CD4-positive, alpha-beta T cell treated with Interleukin-2 at 100 ng/mL for 4 hours (primary cell): ENCODE measurements at places on chromosomes 1 and 21.

DNA sequence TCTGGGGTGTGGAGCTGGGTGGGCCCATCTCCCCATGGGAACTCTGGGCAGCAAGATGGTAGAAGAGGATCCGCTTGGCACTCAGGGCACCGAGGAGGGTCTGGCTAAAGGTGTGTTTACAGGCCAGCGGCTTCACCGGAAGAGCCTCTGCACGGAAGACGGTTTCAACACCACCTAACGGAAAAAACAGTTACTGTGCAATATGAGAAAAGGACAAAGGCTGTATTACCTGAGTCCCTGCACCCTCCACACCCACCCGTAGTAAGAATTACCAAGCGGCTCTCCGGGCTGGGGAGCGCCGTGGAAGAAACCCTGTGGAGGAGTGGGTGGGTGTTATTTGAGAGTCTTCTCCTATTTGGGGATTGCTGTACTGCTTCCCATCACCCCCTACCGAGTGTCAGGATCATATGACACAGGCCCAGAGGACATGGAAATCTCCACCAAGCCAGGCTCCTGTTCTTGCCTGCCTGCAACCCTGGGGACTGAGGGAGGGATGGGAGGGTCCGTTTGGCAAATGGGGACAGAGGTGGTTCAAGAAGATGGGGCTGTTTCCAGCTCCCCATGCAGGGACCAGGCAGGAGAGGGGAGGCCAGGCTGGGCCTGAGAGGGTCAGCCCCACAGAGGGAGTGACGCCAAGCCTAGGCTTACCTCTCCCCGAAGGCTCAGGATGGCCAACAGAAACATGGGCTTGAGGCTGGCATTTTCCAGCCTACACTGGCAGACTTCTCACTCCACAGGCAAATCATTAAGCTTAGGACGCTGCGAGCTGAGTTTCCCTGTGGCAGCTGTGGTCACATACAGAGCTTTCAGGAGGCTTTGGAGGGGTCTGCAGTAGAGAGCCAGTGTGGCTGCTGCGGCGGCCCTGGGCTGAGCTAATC lies 203.5 kb upstream of the TMEM51 start:
- DNase-seq = no peak

- no peak for DNase-seq
These were observed 139.7 kb upstream of the BEND5 start for GRCh38 chr1:48916130-48917069.

GRCh38 chr1:114164840-114165543 lies 11.3 kb upstream of the SYT6 start:
- no peak for DNase-seq

GRCh38 chr1:35706846-35707600 lies 11.7 kb downstream of the C1orf216 start:
- peak; percentile 31 for DNase-seq

DNA sequence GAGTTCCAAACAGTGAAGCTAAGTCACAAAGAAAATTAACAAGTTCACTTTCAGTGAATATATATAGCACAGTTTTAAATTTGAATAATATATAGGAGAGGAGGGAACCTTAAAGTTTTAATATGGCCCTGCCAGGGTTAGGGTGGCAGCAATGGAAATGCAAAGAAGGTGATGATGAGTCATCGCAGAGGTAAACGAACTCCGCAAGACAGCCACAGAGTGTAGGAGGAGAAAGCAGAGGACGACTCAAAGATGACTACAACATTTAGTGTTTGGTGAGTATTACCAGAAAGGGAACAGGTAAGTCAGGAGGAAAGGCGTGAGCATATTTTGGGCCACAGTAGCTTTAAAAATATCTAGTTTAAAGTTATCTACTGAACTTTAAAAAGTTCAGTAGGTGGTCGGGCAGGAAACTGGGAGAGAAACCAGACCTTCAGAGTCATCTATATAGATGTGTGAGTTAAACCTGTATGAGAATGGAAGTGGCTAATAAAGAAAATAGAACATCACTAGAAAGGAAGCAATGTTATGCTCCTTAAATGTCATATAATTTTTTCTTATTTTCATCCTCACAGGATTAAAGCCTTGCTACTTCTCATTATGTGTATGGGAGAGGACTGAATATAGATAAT lies 75.7 kb downstream of the UCHL5 start:
- DNase-seq = peak; percentile 5

- no peak for DNase-seq
These were observed 69.2 kb downstream of the RUNX3 start for GRCh38 chr1:24860841-24861240.

DNA sequence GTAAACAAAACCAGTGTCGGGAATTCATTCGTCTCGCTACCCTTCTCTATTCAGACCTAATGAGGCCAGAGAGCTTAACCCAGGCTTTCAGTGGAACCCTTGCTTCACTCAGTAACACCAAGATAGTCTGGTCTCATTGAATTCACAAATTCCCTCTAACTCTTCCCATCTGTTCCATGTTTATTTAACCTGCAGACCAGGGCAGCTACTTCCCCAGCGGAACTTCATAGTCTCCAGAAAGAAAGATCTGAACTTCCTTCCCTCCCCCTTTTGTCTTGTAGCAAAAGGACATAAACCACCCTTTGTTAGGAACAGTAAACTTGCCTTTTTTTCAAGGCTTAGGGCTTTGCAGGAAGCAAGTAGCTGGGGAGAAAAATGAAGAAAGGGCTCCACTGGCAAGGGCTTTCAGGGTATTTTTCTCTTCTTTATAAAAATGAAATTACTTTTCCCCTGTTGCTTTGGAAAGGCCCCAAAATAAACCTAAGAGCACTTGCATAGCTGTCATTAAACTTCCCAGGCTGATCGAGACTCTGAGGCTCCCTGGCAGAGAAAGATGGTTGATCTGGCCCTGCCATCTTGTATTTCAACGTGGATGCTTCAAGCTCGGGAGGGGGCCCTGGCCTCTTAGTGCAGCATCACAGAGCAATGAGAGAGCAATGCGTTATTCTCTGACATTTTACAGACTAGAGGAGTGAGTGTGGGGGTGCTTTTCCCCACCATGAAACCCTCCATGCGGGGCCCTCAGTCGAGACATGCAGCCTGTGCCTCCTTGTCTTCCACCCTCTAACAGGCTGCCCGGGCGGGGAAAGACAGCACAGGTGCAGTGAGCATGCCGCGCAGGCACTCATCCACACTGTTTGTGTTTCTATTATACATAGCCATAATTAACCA lies 30.0 kb downstream of the MIS18A start:
- DNase-seq = no peak

- DNase-seq = no peak
These were observed 71.3 kb downstream of the CRB1 start for GRCh38 chr1:197339106-197340060.

DNA sequence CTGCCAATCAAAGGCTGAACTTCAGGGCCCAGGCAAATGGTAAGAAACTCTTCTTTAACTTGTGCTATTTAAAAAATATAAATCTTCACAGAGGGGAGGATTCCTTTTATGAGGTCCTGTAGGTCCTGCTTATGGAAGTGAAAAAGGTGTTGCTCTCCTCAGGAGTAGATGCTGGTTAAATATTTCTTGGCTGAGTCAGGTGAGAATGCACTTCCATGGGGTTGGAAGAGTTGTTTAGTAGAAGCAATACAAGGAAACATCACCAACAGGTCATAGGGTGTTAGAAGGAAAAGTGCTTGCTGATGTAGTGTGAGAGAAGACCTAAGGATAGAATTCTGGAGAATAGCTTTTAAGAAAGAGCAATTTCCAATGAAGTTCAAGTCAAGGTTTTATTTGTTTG lies 42.2 kb upstream of the ATP1A1 start:
- DNase-seq = no peak

DNA sequence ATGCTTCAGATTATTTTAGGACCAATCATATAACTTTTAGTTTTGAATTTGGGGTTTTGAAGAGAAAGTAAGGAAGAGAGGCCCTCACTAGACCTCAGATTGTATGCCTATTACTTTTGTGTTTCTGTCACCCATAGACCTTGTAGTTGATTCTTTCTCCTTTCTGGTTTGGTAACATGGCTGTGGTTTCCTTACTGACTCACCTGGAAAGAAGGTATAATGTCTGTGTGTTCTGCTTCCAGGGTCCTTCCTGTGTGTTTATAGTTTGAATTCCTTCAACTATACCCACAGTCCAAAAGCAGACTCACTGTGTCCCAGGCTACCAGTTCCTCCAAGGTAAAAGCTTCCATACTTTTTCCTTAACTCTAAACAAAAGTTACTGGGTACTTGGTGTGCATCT lies 8.1 kb downstream of the SLC44A3 start:
- DNase-seq = no peak

DNA sequence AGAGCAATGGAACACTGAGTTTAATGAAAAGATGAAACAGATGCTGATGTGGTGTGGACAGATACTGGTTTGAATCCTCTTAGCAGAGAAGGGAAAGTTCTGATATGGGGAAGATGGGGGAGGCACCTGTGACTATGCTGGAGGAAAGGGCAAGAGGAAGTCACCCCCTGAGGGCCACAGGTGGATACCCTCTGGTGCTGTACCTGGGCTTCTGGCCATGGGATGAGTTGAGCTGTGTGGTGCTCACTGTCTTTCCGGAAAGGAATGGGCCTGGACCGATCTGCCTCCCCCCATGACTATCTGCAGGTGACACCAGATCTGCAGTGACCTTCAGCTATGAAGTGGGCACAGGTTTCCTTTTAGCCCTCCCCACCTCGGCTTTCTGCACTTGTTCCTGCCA lies 52.4 kb downstream of the IER5 start:
- no peak for DNase-seq

DNA sequence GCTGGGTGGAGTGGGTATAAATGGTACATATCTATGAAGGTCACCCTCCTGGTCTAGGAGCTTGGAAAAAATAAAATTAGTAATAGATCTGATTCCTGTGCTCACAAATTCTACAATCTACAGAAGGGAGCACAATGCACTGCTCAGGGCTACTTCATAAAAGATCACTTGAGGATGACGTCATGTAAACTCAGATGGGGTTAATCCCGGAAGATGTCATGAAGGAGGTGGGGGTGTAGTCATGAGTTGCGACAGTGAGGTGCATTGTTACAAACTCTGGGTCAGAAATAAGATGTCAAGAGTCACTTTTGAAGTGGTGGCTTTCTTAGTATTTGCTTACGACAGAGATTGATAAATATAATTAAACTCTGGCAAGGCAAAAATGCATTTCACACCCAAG lies 68.2 kb downstream of the LHX9 start:
- DNase-seq = no peak

GRCh38 chr1:14552246-14552965 lies 46.1 kb upstream of the KAZN start:
- no peak for DNase-seq

- no peak for DNase-seq
These were observed 108.0 kb upstream of the KIF26B start for GRCh38 chr1:245046769-245047168.

DNA sequence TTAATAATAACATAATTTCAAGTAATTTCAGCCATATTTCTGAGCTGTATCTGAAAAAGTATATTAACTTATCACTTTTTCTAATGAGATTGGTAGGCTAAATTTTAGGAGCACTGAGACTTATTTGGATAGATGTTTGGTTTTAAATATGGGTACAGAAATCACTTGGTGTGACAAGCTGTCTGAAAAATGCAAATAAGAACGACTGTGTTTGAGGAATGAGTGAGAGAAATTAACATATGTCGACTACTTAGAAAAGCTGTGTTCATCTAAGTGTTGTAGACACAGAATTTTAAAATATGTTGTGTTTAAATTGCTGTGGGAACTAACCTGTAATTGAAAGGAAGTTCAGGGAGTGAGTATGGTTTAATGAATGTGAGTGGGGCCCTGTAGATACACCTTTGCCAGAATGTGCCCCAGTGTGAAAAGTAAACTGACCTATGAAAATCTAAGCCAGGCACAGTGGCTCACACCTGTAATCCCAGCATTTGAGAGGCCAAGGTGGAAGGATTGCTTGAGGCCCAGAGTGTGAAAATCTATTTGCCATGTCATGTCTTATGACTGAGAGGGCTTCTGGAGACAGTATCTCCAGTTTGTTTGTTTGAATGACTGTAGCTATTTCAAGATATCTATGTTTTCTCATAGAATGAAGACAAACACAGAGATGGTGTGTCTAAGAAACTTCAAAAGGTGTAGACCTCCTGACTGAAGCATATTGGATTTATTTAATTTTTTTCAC lies 53.8 kb upstream of the LRRC8C start:
- no peak for DNase-seq

DNA sequence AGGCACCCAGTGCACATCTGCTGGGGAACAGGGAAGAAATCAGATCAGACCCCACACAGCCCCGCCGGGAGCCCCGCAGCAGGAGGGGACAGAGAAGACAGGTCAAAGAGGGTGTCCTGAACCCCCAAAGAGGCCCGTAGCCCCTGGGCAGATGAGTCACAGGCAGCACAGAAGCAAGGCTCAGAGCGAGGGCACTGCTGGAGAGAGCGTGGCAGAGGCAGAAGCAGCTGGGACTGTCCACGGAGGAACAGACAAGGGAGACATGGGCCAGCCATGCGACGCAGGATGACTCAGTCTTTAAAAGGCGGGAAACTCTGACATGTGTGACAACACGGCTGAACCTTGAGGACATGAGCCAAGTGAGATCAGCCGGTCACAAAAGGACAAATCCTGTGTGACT lies 14.5 kb upstream of the PRDM16 start:
- no peak for DNase-seq

GRCh38 chr1:221470000-221470698 lies 271.7 kb downstream of the DUSP10 start:
- DNase-seq = no peak

DNA sequence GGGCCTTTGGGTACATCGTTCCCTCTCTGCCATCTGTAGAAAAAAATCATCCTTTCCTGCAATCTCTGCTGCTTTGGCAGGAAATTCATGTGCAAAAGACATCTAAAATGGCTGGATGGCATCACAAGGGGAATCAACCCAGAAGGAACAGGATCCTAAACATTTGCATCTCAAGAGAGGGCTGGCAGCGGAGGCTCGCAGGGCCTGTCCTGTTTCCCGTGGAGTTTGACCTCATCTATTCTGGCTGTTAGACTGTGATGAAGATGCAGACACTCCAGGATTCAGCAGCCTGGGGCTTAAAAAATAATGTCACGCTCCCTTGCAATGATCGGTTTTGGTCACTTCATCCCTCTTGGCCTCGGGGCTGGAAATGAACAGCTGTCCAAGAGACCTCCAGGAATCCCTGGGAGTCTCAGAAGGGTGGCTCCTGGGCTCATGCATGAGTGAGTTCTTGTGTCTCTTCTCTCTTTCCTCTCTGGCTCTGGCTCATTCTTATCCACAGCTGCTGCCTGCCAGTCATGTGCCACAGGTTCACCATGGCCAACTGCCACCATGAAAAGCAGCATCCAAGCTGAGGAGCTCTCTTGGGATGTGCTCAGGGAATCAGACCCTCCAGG lies 16.1 kb upstream of the PCP4 start:
- no peak for DNase-seq
